ENCODE measurements at places on chromosomes 11 and 22.

DNA sequence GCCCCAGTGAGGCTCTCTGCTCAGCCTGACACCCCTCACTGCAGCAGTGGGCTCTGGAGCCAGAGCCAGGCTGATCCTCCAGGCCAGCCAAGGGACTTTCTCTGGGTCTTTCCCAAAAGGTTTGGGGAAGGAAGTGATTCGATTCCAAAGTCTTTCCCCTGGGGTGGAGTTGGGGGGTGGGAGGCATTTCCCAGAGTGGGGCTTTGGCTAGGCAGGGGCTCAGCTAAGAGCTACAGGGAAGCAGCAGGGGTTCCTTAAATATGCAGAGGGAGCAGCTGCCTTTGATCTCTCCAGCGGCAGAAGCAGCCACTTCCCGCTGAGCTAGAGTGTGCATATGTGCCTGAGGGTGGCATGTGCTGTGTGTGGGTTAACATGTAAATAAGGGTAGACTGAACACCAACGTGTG is 192.9 kb downstream of the INSC start:
- DNase-seq, result no peak

DNA sequence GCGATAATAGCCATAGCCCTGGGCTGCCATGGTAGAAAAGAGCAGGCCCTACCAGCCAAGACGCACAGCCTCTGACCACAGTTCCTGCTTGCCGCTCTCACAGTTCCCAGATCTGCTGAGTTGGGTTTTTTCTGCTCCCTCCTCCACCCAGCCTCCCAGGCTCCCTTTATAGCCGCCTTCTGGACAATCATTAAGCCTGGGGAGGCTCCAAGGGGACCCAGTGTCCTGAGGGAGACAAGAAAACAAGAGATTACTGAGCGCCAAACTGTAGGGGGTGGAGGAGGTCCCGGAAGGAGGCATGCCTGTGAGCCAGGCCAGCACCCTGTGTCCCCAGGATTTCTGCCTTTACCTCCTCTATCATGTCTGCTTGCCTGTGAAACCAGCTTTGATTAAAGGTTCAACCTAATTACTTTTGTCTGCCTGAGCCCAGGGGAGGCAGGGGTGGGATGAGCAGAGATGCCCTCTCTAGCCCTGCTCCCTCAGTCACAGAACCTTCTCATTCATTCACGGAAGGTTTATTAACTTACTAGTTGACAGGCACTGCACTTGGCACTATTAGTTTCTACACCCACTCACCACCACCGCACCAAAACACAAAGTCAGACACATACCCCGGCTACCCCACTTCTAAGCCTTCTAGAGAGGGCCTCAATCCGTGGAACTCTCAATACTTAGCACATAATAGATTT is 1.2 kb downstream of the SLC37A4 start:
- peak; percentile 9 for DNase-seq

- DNase-seq, result no peak
Observed at GRCh38 chr11:74357449-74357848, 40.8 kb downstream of the PGM2L1 start.

GRCh38 chr11:106156290-106156937 is 79.0 kb downstream of the AASDHPPT start:
- no peak for DNase-seq

DNA sequence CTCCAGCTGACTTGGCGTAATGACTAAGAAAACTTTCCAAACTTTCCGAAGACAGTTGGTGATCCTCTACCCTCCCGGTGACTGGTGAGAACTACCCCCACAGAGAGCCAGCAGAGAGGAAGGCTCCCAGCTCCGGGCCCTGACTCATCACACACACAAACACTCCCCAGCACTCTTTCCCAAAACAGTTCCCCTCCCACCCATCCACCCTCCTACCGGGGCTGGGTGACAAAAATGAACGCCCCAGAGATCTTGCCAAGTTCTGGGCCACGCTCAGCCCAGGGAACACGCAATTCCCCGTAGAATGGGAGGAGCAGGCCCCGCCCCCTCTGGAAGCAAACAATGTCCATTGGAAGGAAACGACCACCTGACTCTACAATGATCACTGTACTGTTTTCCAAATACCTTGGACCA is 21.3 kb upstream of the JAM3 start:
- DNase-seq, result no peak

DNA sequence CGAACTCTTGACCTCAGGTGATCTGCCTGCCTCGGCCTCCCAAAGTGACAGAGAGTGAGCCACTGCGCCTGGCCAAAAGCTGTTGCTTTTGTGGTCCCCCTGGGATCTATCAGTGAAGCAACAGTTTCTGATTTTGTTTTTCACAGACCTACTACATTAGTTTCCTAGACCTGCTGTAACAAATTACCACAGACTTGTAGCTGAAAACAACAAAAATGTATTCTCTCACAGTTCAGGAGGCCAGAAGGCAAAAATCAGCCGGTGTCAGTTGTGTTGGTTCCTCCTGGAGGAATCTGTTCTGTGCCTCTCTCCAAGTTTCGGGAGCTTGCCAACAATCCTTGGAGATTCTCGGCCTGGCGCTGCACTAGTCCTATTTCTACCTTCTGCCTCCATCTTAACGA is 8.5 kb upstream of the SLC35C1 start:
- DNase-seq, result no peak

DNA sequence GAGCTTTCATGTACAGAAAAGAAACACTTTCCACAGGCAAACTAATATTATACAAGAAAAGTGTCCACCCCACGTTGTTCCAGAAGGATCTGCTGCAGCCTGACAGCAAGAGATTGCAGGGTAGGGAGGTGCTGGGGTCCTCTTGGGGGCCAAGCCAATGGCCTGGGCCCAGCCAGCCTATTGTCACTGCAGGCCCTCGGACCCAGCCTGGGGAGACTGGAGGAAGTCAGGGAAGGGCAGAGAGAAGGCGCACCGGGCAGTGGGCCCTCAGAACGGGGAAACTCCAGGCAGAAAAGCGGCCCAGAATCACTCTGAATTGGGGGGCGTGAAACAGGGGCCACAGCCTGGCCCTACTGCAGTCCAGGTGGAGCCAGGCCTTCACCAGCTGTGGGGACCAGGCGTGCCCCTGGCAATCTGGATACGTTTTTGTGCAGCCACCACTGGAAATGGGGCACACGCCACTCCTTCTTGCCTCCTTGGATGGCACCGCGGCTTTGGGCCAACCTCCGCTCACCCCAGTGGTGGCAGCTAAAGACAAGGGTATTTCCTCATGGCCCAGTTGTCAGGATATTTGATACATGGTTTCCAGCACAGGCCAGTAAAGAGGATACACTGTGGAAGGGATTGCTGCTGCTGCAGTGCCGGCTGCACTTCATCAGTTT is 3.9 kb upstream of the NAP1L4 start:
- DNase-seq, result no peak

DNA sequence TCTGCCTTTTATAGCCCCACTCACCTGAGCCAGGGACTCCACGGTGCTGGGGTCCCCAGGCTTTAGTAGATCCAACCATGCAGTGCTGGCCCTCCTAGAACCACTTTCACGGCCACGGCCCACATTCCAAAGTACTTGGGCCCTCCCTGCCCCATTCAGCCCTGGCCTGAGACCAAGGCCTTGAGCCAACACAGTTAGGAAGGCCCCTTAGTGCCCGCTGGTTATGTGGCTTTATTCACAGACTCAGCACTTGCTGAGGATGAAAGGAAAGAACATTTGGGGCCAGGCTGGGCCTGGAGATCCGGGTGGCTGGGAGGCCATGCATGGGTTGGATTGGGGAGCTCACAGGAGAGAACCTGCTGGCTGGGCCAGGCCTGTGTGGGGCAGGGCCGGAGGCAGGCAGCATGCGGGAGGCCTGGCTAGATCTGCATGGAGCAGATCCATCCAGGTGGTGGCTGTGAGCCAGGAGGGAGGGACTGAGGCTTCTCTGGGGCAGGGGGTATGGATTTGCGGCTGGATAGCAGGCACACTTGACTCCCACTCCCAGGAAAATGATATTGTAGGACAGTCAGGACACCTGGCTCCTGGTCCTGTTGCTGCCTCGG is 12.6 kb downstream of the CHRM1 start:
- no peak for DNase-seq

- no peak for DNase-seq
Observed at GRCh38 chr11:93858121-93858775, 7.8 kb upstream of the VSTM5 start.

GRCh38 chr11:104222464-104222863 is 58.5 kb upstream of the PDGFD start:
- no peak for DNase-seq

- no peak for DNase-seq
Observed at GRCh38 chr11:73963861-73964260, 13.0 kb downstream of the DNAJB13 start.

DNA sequence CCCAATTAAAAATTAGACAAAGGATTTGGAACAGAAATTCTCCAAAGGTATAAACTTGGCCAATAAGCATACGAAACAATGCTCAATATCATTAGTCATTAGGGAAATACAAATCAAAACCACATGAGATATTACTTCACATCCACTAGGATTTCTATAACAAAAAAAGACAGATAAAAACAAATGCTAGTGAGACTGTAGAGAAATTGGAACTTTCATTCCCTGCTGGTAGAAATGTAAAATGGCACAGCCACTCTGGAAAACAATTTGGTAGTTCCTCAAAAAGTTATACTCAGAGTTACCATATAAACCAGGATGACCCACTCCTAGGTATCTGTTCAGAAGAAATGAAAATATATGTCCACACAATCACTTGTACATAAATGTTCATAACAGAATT is 71.6 kb downstream of the RPL27A start:
- DNase-seq, result no peak

- DNase-seq, result no peak
Observed at GRCh38 chr11:30559004-30559403, 27.1 kb downstream of the MPPED2 start.

DNA sequence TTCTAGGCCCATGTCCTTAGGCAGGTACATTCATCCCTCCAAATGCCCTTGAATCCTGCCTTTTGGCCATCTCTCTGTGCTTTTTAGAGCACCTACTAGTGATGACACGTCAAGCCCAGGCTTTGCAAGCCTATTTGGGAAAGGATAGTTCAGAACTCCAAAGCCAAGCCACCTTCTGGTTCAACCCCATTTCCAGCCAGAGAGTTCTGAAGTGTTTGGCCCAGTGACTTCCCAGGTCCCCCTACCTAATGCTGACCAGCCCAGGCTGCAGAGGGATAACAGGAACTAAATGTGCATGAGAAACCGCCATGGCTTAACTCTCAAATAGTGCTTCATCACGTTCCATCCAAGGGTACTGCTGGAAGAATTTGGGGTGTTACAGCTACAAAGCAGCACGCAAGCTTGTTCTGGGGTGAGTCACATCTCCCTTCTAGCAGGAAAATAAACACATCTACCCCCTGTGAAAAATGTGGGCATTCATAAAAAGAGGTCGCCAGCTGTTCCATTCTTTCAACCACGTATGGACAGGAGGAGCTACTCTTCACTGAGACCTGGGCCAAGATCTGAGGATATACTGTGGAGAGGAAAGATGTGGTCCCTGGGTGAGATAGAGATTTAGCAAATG is 2.0 kb upstream of the FXYD6 start:
- no peak for DNase-seq

GRCh38 chr11:83115551-83115950 is 41.4 kb upstream of the PCF11 start:
- no peak for DNase-seq

- no peak for DNase-seq
Observed at GRCh38 chr22:36419177-36419911, 31.6 kb upstream of the MYH9 start.

DNA sequence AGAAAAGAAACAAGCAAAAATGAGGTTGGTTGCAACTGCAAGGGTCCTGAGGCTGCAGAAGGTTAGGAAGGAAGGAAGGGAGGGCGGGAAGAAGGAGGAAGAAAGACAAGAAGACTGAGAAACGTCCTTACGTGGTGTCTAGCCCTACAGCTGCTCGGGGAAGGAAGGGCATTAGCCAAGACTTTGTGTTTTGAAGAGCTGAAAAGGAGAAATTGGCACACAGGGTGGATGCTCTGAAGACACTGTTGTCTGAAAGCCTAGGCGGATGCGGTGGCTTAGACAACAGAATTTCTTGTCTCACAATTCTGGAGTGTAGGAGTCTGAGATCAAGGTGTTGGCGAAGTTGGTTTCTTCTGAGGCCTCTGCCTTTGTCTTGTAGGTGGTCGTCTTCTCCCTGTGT is 60.7 kb downstream of the MCM5 start:
- DNase-seq, result no peak

DNA sequence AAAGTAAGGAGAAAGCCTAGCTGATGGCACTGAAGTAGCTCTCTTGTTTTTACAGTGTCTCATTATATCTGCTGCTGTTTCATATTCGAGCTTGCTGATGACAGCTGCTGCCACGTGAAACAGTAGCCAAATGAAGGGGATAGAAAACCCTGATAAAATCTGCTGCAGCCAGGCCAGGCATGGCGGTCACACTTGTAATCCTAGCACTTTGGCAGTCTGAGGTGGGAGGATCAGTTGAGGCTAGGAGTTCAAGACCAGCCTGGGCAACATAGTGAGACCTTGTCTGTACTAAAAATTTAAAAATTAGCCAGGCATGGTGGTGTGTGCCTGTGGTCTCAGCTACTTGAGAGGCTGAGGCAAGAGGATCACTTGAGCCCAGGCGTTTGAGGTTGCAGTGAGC is 13.4 kb downstream of the IFT46 start:
- no peak for DNase-seq

GRCh38 chr11:69615545-69616278 is 25.2 kb upstream of the CCND1 start:
- DNase-seq, result no peak

- DNase-seq, result no peak
Observed at GRCh38 chr11:23959462-23959861, 537.4 kb upstream of the LUZP2 start.

GRCh38 chr11:42012271-42012670 is 552.8 kb upstream of the LRRC4C start:
- DNase-seq, result no peak

GRCh38 chr22:48228468-48228867 is 1466.0 kb downstream of the TBC1D22A start:
- DNase-seq, result no peak

- DNase-seq, result no peak
Observed at GRCh38 chr11:111349191-111349695, 29.8 kb downstream of the POU2AF1 start.

- no peak for DNase-seq
Observed at GRCh38 chr22:37018815-37019308, 385 bp downstream of the TST start.

DNA sequence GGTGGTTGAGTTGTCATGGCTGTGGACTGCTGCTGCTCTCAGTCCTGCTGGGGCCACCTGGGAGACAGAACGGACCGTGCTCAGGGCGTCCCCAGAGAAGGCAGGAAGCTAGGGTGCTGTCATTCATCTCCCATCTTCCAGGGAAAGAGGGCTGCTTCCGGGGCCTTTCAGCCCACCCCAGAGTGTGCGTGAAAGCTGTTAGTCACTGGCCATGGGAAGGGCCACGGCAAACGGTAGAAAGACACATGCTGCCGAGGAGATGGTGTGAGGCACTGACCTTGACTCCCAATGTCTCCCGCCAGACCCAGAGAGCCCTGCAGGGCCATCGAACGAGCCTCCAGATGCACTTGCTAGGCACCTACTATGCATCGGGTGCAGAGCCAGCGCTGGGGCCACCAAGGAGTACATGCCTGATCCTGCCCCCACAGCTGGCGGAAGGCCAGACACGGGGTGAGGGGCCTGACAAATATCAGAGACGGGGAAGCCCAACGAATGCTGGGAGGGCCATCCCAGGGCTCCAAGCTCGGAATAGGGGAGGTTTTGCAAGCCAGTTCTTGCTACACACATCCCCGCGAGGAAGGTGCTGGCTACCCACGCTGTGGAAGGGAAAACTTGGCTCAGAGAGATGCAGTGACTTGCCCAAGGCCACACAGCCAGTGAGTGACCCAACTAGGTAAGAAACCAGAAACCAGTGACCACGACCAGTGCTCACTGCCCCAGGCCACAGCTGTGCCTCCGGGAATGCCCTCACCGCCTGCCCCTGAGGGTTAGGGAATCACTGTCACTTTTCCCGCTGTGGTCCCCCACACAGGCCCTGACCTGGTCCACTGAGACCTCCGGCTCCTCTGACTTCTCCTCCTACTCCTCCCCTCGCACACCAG is 10.1 kb downstream of the RAC2 start:
- no peak for DNase-seq

All from CD4-positive, alpha-beta T cell treated with Interleukin-2 at 100 ng/mL for 4 hours (primary cell).